ENCODE measurements at places on chromosomes 2 and 18.

- peak; percentile 40 for DNase-seq
Measured at GRCh38 chr2:149739883-149740265, 152.3 kb upstream of the MMADHC start.

GRCh38 chr2:145653553-145653952, 1133.6 kb upstream of the ZEB2 start:
- DNase-seq, result no peak

GRCh38 chr2:217047631-217048030, 187.8 kb upstream of the TNP1 start:
- DNase-seq, result peak; percentile 56

DNA sequence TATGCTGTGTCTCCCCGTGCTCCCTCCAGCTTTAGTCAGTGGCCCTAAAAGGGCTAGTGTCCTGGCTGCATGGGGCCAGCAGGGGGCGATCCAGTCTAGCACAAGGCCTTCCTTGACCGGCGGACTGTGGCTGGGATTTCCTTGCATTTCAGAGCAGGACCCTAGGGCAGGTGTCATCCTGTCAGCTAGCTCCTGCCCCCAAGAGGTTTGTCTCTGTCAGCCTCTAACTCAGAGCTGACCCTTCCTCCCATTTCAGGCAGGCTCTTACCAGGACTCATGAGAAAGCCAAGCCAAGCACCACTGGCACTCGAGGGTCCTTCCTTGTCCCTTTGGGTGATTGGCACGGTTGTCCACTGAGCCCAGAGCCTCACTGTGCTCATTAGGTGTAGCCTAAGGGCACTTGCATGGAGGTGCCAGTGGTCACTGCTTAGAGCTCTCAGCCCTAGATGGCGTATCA, 140.3 kb downstream of the RPIA start:
- DNase-seq, result no peak

- DNase-seq, result peak; percentile 12
Measured at GRCh38 chr2:74908748-74909444, 49.5 kb upstream of the POLE4 start.

- no peak for DNase-seq
Measured at GRCh38 chr18:43994381-43994780, 686.3 kb upstream of the SETBP1 start.
